Glutamatergic neuron (in vitro differentiated cells): ENCODE measurements at places on chromosomes 5 and 9. TPM values are rescaled to one million over a fixed set of nuclear protein-coding genes. Genes with fewer than 3 reads are reported as not detected.
A peak's percentile ranks its signal among the peaks of the same experiment; 100 is the strongest.

The SOX30 gene
- total RNA-seq, result not detected

The LRRC14B gene
- not detected for total RNA-seq

DNA sequence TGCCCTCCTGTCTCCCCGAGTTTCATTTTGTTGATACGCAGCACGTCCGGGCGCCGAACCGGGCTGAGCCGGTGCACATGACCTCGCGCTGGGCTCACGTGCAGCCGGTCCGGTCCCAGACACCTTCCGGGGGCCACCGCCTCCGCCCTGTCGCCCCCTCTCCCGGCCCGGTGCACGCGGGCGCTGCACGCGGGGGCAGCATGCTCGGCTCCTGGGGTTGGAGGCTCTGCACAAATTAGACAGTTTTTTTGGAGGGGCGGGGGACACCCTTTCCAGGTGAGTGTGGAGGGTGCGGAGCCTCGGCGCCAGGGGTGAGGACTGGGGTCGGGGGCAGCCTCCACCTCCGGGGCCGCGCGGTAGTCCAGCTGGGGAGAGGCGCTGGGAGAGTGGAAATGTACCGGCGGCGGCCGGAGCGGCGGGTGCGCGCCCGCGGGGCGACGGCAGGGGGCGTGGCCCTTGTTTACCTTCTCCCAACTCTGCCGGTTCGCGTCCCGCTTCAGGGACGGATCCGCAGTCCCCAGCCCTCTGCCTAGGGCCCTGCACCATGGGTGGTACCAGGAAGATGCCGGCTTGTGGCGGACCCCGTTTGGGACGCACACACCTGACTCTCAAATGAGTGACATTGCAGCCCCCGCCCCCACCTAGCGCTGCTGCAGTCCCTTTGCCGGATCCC lies 1.1 kb downstream of the JADE2 start:
- DNase-seq, result peak; percentile 78

- DNase-seq, result peak; percentile 76
These were observed 38.3 kb downstream of the LRSAM1 start for GRCh38 chr9:127489471-127490115.

- no peak for DNase-seq
These were observed 40.6 kb downstream of the TNFSF8 start for GRCh38 chr9:114889802-114890224.
